ENCODE measurements at places on chromosomes 16 and 17.

DNA sequence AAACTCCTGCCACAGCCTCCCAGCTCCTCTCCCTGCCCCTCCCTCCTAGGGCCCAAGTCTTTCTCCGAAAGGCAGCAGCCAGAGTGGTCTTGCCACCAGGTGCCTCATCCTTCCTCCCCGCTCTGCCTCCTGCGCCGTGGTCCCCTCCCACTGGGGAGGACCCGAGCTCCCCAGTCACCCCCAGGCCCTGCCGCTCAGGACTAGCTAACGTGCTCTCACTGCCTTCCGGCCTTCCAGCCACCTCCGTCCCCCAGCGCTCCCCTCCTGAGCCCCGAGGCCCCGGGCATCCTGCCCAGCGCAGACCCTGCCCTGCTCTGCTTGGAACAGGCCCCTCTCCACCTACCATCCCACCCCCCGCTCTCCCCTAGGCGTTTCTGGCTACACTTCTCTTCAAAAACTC, 19.4 kb upstream of the COL1A1 start:
- DNase-seq = no peak

- DNase-seq = peak; percentile 29
Measured at GRCh38 chr17:5209396-5209795, 17.7 kb upstream of the ZNF594 start.

- DNase-seq = no peak
Measured at GRCh38 chr17:78675316-78675616, 98.1 kb upstream of the DNAH17 start.

DNA sequence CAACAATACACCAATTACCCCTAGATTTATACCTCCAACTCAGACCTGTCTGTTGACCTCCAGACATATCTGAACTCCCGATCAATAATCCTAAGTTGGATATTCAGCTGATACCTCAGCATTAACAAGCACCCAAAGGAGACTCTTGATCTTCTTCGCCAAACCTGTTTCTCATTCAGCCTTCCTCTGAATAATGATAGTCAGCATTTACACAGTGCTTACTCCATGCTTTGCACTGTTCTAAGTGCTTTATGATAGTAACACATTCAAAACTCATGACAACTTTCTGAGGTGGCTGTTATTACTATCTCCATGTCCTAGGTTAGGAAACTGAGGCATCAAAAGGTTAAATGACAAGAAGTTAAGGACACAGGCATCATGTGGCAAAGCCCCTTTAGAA, 104.2 kb upstream of the SIAH1 start:
- no peak for DNase-seq

- DNase-seq = no peak
Measured at GRCh38 chr17:38741461-38741860, 6.7 kb downstream of the PCGF2 start.

DNA sequence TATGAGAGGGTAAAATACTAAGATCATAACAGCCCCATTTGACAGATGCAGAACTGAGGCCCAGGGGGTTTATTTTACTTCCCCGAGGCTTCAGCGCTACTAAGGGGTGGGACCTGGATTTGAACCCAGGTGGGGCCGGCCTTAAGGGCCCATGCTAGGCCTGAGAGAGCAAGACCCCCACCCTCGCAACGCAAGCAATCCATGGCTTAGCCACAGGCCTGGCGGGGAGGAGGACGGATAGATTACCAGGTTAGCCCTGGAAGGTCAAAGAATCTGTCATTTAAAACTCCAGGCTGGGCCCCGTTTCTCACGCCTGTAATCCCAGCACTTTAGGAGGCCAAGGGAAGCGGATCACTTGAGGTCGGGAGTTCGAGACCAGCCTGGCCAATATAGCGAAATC, 1.9 kb upstream of the CDH3 start:
- DNase-seq = no peak

- no peak for DNase-seq
Measured at GRCh38 chr17:81574643-81574956, 22.4 kb upstream of the FAAP100 start.

- no peak for DNase-seq
Measured at GRCh38 chr17:17063546-17064122, 21.4 kb downstream of the MPRIP start.

GRCh38 chr16:21276090-21276489, 2.0 kb downstream of the CRYM start:
- no peak for DNase-seq

DNA sequence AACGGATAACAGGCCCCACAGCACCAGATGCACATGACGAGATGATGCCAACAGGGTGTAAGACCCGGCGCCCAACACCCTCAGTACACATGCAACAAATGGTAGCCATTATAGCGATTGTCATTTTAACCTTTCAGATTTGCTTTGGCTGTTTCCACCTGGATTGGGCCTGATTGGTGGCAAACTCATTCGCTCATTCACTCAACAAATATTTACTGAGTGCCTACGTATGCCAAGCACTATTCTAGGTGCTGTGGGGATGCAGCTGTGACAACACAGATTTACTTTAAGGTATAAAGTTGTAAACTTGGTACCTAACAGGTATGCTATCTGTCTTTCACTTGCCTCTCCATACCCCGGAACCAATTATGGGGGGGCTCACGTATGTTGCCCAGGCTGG, 66.8 kb downstream of the SRCIN1 start:
- no peak for DNase-seq

GRCh38 chr16:55046916-55047315, 116.3 kb downstream of the IRX5 start:
- no peak for DNase-seq

- no peak for DNase-seq
Measured at GRCh38 chr17:45951941-45952340, 47.1 kb upstream of the STH start.

DNA sequence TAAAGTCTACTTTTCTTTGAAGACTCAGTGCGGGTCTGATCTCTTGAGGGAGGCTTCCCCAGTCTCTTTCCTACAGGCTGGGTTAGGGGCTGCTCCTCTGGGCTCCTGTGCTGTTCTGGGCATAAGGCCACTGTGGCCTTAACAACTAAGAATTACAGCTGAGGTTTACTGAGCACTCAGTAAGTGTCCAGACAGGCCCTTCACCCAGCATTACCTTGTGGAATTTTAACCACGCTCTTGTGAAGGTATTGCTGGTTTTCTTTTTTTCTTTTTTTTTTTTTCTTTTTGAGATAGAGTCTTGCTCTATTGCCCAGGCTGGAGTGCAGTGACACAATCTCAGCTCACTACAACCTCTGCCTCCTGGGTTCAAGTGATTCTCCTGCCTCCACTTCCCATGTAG, 3.6 kb upstream of the CA4 start:
- no peak for DNase-seq

DNA sequence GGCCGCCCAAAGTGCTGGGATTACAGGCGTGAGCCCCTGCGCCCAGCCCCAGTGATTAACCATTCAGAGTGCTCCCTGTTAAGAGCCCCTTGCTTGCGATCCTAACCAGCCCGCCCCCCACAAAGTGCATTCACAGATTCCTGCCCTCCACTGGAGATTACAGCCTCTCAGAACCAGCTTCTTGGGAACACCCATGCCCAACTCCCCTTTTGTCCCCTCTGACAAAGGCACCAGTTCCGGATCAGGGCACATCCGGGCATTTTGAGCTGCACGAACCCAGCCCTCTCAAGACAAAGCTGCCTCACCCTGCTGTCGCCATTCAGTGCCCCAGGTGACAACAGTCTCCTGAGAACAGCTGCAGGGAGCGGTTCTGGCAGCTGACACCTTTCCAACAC, 848 bp upstream of the KRT19 start:
- DNase-seq = no peak

DNA sequence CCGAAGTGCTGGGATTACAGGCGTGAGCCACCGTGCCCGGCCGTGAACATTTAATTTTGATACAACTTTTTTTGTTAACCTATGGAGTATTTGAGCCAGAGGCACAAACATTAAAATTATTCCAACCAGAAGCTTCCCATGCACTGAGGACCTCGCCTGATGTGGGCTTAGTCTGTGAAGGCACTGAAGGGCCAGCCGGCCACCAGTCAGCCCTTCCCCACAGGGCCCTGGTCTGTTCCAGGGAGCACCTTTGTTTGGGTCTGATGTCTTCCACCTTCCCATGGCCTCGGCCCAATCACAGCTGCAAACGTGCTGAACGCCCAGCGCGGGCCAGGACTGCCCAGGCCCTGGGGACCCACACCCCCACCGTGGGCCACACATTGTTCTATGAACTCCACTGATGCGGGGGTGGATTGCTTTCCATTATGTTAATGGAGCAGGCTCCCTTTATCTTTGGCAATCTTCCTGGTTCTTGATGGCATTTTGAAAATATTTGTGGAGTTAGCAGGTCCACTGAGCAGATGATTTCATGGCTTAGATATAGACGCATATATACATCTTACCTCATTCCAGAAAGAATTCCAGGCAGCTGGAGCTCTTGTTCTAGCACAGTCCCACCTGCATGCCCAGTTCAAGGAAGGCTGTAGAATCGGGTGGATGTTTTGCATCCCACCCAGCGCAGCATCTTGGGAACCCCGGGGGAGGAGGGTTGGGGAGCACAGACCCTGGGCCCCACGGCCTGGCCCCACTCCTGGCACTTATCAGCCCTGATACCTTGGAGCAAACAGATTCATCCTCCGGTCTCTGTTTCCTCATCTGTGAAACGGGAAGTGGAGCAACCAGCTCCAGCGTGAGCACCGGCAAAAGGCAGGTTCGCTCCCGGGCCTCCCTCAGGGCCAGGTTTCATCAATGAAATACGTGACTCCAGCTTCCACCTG, 14.5 kb downstream of the SPIRE2 start:
- DNase-seq = peak; percentile 57

- no peak for DNase-seq
Measured at GRCh38 chr17:32342603-32343325, 791 bp upstream of the C17orf75 start.
